ENCODE measurements at places on chromosomes 4 and X.

DNA sequence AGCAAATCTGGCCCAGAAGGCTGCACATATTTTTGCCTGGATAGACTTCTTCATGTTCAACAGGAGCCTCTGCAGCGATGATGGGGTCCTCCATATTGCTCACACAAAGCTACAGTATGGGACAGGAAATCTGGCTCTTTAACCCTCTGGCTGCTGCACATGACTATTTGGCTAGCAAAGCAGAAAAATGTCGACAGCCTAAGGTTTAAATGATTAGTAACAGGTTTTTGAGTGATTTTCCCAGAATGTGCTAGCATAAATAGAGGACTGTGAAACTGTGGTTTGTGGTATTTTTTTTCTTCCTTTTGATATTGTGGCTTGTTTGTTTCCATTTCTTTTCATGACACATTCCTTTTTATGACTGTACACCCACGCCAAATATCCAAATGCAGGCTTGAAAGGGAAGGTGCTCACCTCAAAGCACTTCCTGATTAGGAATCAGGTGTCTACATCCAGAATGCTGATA lies 120.2 kb upstream of the GK2 start:
- no peak for DNase-seq

DNA sequence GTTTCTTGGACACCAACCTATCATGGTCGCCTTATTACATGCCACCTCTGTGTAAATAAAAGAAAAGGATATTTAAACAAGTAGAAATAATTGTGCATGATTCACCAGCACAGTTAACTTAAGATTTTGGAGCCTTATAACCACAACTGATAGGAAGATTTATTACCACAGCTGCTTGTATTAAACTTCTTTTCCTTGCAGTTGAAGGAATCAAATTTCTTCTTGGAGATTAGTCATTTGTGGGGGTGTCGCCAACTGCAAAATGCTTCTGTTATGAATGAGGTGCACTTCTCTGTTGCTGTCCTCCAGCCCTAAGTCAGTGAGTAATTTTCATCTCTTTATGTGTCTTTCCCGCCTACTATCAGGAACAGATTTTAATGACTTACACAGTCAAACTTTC lies 73.3 kb downstream of the OR13H1 start:
- no peak for DNase-seq

GRCh38 chr4:4720646-4721045 lies 138.8 kb upstream of the MSX1 start:
- DNase-seq = no peak

GRCh38 chr4:78627046-78627965 lies 75.7 kb downstream of the ANXA3 start:
- no peak for DNase-seq

GRCh38 chr4:119041951-119042560 lies 93.6 kb upstream of the MYOZ2 start:
- peak; percentile 61 for DNase-seq

DNA sequence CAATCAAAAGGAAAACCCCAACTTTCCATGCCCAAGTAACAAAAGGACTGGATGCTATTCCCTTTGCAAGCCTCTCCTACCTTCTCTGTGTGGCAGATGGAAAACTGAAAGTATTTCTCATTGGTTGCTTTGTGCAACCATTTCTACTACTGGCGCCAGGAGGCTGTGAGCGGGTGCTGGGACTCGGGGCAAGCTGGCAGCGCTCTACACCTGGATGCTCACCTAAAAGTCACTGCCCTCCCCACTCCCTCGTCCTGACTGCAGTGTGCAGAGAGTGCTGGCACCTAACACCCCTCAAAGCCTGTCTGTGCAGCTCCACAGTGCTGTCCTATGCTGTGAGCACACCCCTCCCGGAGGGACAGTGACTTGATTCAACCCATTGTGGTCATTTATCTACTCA lies 54.2 kb upstream of the STS start:
- no peak for DNase-seq

GRCh38 chrX:257681-258289 lies 23.4 kb upstream of the PLCXD1 start:
- no peak for DNase-seq

DNA sequence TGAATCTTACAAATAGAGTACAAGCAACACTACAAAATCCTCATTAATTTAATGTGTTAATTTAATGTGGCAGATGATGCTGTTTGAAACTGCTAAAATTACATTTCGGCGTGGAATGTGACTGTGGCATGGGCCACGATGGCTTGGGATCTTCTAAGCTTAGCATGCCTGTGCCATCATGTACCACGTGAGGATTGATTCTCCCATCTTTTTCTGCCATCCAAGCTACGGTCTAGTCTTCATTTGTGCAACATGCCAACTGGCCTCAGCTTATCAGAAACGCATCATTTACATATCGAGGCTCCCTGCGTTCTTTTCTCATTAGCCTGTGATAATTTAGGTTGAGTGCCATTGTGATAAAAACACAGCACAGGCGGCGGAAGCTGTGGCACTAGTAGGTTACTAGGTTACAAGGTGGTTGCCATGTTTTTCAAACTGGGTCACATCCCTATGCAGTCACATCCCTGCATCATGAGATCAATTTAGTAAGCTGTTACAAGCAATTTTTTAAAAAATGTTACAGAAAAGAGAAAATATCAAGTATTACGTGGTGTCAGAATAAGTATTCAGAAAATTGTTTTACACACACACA lies 189.9 kb upstream of the RBPJ start:
- DNase-seq = no peak

DNA sequence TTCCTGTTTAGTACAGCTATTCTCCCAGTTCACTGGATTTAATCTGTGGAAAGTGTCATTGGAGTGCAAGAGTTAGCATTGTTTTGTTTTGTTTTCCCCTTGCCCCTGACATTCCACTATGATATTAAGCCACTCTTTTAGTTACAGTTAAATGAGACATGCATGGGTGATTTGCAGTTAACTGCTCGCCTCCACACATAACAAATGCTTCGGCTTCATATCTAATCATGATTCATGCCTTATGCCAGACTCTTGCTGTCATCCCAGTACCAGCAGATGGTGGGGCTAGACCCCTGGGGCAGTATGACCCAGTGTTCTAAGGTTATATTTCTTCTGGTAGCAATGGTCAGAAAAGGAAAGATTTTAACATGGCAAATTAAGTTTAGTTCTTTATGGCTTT lies 80.1 kb downstream of the RAP1GDS1 start:
- peak; percentile 9 for DNase-seq

- DNase-seq = no peak
Observed at GRCh38 chrX:43002526-43003203, 224.7 kb upstream of the PPP1R2C start.

DNA sequence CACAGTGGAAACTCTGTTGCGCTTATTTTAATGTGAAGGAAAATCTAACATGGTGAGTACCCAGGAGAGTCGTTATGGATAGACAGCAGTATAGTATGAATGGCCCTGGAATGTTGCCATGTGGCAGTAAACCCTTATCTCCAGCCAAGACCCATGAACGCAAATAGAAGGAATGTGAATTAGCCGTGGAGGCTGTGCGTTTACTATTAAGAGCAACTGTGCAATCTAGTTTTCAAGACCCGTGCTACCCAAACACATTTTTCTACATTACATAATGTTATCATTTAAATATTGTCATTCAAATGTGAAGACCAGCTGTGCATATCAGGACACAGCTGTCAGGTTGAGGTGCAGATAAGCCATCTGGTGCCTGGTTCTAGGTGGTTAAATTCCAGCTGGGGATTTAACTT lies 13.3 kb upstream of the AGA start:
- DNase-seq = no peak

GRCh38 chrX:46573331-46573891 lies at the start of gene CHST7:
TSS of gene CHST7 (plus strand) at chrX:46573765. CDS start at chrX:46573932, 167 bp downstream.
- DNase-seq = peak; percentile 77

DNA sequence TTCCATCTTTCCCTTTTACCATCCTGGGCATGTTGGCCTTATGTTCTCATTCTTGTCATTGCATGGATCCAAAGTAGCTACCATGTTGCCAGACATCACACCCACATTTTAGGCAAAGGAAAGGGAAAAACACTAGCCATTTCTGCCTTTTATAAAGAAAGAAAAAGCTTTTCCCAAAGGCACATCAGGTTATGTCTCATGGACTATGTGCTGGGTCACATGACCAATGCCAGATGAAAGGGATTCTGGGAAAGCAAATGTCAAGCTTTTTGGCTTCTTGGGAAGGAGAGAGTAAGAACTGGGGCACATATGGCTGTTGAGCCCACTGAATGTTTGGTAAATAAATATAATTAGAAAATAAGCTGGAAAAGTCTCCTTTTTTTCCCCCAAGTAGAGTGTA lies 4.3 kb upstream of the SOD3 start:
- no peak for DNase-seq

DNA sequence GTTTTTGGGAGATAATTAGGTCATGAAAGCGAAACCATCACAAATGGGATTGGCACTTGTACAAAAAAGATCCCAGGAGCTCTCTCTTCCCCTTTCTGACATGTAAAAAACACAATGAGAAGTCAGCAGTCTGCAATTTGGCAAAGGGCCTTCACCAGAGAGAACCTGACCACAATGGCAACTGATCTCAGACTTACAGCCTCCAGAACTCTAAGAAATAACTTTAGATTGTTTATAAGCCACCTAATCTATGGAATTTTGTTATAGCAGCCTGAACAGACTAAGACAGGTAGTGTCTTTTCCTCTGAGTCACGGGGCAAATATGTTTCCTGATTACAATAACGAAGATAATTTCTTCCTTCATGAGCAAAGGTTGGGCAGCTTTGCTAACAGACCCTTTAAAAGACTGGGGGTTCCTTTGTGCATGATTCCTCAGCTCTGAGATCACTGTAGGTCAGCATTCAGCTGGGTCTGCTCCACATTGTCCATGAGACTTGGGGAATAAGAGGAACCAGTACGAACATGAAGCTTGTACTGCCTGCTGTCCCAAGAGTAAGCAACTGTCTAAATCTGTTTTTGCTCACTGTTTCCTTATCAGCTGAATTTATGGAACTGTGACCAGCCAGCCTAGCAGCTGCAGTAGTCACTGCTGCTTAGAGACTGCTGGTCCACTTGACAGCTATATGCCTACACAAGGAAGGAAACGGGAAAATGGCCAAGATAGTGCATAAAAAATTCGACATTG lies 191.6 kb downstream of the ANAPC10 start:
- DNase-seq = no peak

DNA sequence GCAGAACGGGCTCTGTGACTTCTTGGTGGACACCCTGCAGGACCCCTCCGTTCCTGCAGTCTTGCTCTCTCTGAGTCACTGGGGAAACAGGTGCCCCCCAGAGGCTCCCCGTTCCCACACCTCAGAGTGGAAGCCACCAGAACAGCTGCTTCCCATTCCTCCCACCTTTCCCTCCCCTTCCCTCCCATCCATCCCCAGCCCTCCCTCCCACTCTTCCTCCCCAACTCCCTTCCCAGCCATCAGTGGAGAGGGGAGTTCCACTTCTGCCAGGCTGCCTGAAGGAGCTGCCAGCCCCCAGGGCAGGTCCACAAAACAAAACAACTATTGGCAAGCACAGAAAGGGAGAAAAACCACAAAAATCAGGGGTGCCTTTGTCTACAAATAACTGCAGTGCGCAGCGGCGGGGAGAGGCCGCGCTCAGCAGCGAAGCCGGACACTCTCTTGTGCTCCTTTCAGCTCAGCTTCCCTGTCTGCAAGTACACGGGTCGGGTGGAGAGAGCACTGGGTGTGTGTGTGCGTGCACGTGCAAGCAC lies 8.1 kb downstream of the SSR4 start:
- DNase-seq = no peak

GRCh38 chr4:96136056-96136455 lies 296.2 kb downstream of the PDHA2 start:
- no peak for DNase-seq

DNA sequence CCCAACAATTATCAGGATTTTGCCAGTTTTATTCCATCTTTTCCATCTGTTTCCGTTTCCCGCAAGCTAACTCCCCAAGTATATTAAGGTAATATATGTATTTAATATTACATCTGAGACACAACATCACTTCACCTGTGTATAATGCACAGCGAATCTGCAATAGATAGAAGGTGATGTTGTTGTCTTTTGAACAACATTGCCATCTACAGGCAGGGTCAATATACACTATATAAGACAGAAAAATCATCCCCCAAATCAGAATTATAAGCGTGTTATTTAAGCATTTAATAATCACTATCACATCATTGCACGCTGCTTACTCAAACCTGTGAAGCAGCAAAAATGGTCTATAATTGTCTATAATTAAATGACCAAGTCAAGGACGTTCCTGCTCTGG lies 1115.5 kb downstream of the NLGN4X start:
- DNase-seq = no peak

DNA sequence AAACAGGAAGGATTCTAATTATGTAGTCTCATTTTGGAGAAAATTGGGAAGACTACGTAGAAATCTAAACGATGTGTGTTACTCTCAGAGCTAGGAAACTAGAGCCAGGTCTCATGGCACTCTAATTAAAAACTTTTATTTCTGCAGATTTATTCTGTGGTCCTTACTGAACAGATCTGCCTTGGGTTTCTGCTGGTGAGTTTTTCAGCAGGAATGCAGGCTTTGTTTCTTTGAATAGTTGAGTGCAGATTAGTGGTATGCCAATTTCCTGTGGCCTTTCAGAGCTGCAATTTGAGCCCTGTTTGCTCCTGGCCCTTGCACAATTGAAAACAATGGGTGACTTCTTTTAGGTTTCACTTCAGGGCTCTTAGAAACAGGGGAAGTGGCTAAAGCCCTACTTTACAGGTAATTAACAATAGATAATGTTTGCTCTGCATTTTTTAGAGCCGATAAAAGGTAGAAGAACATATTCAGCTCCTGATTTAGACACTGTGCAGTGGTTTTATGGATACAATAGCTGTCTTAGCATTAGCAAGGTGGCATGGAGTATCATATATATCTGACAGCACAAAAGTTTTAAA lies 21.8 kb downstream of the SPRY1 start:
- DNase-seq = peak; percentile 83

DNA sequence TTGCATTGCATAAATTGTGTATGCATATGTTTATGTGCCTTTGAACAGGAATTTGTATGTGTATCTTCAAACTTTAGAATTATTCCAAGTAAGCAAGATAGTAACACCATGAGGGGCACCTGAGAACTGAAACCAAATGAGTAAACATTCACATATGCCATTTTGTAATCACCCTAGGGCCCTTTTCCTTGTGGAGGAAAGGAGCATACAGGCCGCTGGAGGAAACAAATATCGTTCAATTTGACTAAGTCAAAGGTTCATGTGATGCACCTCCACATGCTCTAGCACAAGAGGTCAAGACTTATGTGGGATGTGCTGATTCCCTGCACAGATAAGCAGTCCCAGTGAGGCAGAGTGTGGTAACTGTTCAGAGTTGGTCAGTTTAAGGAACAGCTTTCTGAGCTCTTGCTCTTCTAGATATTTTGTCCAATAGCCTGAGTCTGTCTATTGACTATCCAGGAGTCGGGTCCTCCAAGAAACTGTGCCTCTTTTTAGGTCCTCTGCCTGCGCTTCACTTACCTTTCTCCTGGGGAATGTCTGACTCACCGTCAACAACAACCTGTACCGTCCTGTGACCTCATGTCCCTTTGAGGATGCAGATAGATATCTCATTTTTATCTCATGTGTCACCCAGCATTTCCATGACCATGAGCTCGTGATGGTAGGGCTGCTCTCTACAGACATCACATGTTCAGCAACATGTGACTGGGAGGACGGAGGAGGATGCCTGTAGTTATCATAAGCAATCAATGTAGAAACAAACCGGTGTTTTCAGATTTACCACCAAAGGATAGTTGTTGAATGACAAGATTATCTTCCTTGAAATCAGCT lies 196.9 kb downstream of the NWD2 start:
- DNase-seq = no peak
